ENCODE measurements at places on chromosomes 4 and X.

DNA sequence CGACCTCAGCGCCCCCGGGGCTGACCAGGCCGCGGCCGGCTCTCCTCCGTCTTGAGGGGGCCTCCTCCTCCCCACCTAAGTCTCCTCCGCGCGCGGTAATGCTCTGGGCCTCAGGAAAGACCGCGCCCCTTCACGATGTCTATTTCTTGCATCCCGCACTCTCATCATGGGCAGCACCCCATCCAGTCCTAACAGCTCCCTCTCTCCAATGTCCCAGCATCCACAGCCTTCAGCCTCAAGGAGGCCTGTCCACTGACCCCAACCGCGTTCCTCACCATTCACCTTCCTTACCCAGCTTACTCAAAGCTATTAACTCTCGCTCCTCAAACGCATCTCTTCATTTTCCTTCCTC lies 77.5 kb downstream of the MAGED4 start:
- no peak for DNase-seq

GRCh38 chr4:84220990-84221389 lies 278.1 kb downstream of the NKX6-1 start:
- DNase-seq: no peak

DNA sequence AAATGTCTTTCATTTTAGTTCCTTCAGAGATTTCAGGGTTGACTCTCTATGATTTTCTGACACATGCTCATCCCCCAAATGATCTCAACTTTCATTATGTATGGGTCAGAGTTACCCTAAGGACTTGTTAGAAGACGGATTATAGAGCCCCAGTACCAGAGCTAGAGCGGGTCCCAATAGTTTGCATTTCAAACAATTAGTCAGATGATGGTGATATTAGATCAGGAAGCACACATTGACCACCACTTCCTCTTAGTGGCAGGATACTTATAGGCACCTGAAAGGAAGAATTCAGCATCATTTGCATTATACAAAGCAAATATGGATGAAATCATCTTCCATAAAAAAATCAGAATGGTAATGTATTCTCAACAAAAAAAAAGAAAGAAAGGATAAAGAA lies 106.1 kb downstream of the GALNTL6 start:
- DNase-seq: no peak

- no peak for DNase-seq
Observed at GRCh38 chr4:129971419-129971818, 875.5 kb downstream of the C4orf33 start.

GRCh38 chrX:71254092-71254963 lies at the start of gene ZMYM3:
TSS of gene ZMYM3 (minus strand) at chrX:71254140. CDS start at chrX:71253255, 885 bp downstream.
- peak; percentile 25 for DNase-seq
